Epithelial cell of esophagus (primary cell): ENCODE measurements at places on chromosomes 7 and 10.

DNA sequence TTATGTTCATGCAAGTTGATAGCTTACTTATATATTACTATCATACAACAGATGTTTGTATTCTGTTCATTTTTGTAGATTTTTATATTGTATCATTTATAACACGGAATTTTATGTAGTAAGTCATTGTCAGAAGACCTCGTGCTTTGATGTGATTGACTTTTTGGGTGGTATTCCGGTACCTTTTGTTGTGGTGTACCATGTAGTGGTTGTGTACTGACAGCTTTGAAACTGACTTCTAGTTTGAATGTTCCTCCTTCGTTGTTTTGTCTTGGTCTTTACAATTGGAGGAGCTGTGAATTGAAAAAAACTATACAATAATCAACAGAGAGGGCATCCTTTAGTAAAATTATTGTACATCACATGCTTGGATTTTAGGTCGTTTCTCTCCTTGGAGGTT lies 61.5 kb downstream of the WAC start:
- DNase-seq = no peak

GRCh38 chr10:119253433-119254174 lies 46.2 kb downstream of the GRK5 start:
- peak; percentile 74 for DNase-seq

- DNase-seq = peak; percentile 66
Measured at GRCh38 chr10:121994429-121994941, 5.5 kb downstream of the TACC2 start.

DNA sequence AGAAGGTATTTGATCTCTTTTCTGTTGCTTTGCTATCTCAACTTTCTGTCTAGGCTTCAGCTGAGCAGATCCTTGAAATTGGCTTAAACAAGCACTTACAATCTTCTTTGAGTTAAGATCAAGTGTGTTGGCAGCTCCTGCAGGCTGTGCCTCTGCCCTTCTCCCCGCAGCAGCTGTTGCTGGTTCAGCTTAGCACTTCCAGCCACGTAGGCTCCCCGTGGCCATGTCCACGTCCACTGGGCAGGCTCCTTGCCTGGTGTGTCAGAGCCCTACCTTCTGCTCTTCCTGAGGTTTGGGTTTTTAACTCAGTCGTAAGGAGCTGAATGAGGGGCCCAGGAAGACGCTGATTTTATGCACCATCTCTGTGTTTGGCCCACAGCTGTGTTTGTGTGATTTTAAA lies 47.2 kb downstream of the CAMK1D start:
- DNase-seq = no peak

DNA sequence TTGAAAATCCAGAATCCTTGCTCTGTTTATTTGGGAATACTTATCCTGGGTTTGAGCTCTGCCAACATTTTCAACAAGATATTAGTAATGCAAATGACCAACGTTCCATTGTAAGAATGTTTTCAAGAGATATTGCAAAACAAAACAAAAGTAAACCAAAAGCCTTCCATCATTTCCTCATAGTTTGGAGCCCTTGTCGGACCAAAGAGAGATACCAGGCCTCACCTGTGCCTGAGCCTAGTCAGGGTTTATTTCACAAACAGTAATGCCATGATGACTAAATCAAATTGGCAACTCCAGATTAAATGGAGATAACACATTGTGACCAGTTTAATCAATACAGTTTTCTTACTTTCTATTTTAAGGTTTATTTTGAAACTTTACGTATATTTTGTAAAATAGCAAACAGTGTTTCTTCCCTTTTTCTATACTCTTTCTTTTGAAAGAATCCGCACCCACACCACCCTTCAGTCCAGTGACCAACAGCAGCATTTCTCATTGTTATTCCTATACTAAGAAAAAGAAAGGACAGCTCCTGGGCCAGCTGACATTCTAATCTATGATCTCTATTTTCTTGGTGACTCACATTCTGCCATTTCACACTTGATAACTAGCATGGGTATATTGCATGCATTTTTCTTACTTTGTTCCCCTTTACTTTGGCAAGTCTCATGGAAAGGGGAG lies 168.5 kb upstream of the MEOX2 start:
- peak; percentile 18 for DNase-seq

- no peak for DNase-seq
Measured at GRCh38 chr7:101362334-101363195, at the start of gene COL26A1. Gene COL26A1 (plus strand): TSS chr7:101362875. CDS start chr7:101363033, 158 bp downstream.

DNA sequence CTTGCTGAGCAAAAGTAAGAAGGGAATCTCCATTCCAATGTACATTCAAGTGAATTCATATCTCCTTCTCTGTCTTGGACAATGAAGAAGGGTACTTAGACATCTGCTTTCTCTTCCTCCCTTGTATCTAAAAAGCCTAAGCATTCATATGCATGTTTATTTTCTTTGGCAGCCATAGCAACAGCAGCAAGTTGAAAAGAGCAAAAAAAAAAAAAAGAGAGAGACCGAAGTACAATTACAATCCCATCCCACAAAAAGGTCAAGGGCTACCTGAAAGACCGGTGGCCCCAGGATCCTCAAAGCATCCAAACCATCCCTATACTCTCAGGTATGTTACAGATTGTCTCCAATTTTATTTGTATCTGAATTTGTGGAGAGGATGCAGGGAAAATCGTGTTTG lies 4.1 kb downstream of the OR2F1 start:
- DNase-seq = no peak

DNA sequence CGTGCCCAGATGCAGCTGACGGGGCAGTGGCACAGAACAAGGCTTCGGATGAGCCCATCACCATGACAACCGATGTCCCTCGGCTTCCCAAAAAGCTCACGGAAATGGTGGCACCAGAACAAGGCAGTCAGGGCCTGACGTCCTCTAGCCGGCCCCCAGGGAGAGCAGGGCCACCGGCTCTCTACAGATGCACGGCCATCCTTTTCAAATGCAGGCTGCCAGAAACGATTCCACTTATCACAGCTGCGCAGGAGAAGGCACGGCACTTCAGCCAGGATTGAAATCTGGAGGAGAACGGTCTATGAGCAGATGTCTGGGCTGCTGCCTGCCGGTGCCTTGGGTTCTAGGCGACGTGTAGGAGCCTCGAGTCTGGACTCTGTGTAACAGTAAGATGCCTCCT lies 223.8 kb downstream of the ZMYND11 start:
- no peak for DNase-seq

GRCh38 chr7:101165958-101166647 lies 734 bp upstream of the VGF start:
- DNase-seq = no peak

DNA sequence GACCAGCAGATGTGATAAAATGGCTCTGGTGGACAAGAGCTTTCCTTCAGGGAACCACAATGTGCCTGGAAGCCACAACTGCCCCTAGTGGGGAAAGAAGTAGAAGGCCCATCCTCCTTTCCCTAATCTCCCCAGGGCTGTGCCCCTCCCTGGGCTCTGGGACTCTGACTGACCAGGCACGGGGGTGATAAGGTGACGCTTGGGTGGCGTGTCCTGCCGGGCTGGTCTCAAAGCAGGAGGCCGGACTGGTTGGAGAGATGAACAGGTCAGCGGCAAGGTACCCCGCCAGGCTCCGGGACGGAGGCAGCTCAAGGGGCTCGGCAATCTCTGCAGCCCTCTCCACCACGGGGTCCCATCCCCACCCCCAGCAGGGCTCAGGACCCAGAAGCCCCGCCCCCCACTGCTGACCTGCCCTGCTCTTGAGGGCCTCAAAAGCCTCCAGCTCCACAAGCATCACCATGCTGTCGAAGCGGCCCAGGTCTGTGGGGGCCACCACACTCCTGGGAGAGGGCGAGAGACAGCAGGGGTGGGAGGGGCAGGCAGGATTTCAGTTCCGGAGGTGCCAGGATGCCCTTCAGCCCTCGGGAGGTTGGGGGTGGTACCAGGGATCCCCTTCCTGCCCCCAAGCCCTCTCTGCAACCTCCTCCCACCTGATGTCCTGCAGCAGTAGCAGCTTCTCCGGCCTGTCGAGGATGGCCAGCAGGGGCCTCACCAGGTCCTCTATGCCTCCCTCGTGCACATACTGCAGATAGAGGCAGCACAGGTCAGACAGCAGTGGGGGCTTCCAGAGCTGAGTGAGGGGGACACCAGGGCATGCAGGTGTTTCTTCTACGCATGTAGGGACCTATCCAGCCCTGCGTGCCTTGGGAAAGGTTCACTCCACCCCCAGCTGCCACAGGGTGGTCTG lies 12.2 kb downstream of the LZTS2 start:
- DNase-seq = no peak

DNA sequence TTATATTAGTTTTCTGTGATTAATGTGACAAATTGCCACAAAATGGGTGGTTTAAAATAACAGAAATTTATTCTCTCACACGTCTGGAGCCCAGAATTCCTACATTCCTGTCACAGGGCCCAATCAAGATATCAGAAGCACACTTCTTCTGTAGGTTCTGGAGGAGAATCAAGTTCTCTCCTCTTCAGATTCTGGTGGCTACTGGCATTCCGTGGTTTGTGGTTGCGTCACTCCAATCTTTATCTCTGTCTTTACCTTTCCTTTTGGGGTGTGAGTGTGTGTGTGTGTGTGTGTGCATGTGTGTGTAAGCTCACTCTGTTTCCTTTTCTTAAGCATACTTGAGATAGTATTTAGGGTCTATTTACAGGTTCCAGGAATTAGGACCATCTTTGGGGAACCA lies 115.5 kb upstream of the DKK1 start:
- DNase-seq = no peak

- no peak for DNase-seq
Measured at GRCh38 chr7:19145434-19146115, 354 bp upstream of the FERD3L start.

GRCh38 chr7:129969881-129970446 lies 17.2 kb upstream of the UBE2H start:
- peak; percentile 99 for DNase-seq

DNA sequence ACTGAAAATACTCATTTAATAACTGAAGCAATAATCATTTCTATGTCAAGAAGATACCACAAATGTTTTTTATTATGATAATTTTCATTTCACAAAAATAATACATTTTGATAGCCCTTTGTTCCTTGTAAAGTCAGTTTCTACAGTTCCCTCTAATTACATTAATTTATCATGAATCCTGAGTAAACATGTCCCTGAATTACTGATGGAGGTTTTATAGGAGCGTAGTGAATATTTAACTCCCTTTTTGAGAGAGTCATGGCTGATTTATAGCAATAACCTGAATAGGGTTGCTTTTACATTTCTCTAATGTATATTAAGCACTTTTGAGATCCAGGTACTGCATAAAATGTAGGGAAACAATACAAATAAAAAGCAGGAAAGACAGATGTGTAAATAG lies 216.0 kb upstream of the DKK1 start:
- no peak for DNase-seq

GRCh38 chr7:24825931-24826661 lies 68.8 kb upstream of the GSDME start:
- DNase-seq = peak; percentile 89

GRCh38 chr7:113810080-113810744 lies 108.6 kb downstream of the PPP1R3A start:
- DNase-seq = no peak

DNA sequence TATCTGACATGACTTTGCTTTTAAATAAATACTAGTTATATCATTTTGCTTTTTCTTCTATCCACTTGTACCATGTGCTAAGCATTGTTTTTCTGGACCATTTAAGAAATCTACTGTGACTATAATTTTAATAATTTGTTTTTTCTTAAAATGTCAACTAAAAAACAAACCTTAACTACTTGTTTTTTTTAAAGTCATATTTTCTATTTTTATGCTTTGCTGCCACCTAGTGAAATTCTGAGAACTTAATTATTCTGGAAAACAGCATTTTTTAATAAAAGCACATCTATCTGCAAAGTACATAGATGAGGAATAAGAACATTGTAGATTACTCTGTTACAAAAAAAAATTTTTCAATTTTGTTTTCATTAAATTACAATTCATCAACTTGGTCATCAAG lies 47.4 kb downstream of the ORC5 start:
- DNase-seq = peak; percentile 6

GRCh38 chr10:75168275-75168674 lies 42.3 kb upstream of the VDAC2 start:
- no peak for DNase-seq

DNA sequence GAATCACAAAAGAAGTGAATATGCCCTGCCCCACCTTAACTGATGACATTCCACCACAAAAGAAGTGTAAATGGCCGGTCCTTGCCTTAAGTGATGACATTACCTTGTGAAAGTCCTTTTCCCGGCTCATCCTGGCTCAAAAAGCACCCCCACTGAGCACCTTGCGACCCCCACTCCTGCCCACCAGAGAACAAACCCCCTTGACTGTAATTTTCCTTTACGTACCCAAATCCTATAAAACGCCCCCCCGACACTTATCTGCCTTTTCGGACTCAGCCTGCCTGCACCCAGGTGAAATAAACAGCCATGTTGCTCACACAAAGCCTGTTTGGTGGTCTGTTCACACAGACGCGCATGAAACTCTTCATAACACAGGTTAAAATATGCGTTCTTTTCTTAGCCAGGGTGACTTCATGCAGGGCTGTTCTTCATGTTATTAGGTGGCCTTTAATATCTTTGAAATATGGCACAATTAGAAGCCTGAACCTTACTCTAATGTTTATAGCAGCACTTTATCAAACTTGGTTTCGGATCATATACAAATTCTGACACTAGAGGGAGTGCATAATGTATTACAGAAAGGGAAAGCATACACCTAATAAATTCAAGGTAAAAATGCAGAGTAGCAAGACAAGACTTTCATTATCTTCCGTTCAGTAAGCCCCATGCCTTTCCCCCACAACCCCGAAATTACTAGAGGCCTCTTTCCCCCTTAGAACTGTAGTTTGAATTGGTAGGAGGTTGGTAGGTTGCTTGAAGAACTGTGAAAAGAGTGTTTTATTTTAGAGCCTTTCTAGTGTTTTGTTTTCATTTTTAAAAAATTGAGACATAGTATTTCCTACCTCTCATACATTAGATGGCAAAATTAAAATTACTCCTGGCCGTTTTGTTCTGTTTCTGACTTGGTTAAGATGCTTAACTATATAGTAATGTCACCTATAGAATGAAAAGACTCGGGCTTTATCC lies 117.9 kb downstream of the NPY start:
- peak; percentile 44 for DNase-seq

- DNase-seq = peak; percentile 10
Measured at GRCh38 chr10:111037858-111038257, 39.0 kb upstream of the ADRA2A start.

- DNase-seq = no peak
Measured at GRCh38 chr10:48700493-48700892, 15.8 kb downstream of the WDFY4 start.
